NCI-H460 (cell line): ENCODE measurements at places on chromosomes 7 and 10. TPM values are rescaled to one million over a fixed set of nuclear protein-coding genes. Genes with fewer than 3 reads are reported as not detected.

Gene ASB10
- total RNA-seq, result not detected in 2 replicates

Gene AGBL3
- 1.2 and 2.6 TPM in 2 replicates for total RNA-seq

Gene CYCS
- 329 and 351 TPM in 2 replicates for total RNA-seq

Gene GSTO2
- total RNA-seq, result 75.4 and 86.5 TPM in 2 replicates

Gene MYL10
- total RNA-seq, result not detected in 2 replicates

Gene VSIR
- 49.4 and 55.4 TPM in 2 replicates for total RNA-seq

Gene MYPN
- total RNA-seq, result 5.4 and 6.2 TPM in 2 replicates

Gene ZC3HAV1L
- total RNA-seq, result 11.4 and 12.4 TPM in 2 replicates

Gene SAMD9
- total RNA-seq, result 4.8 and 5.2 TPM in 2 replicates

Gene DLX5
- not detected in 2 replicates for total RNA-seq

Gene CALML3
- not detected in 2 replicates for total RNA-seq

Gene NOBOX
- not detected in 2 replicates for total RNA-seq

Gene ANKRD2
- 2.0 and 3.1 TPM in 2 replicates for total RNA-seq

Gene CPED1
- 14.8 and 17.0 TPM in 2 replicates for total RNA-seq

Gene SLC26A4
- 0.22 and 0.35 TPM in 2 replicates for total RNA-seq

Gene TMEM229A
- total RNA-seq, result not detected in 2 replicates

Gene CHRM2
- not detected in 2 replicates for total RNA-seq

Gene ASAH2
- 5.7 and 12.8 TPM in 2 replicates for total RNA-seq

Gene LIPF
- not detected in 2 replicates for total RNA-seq

Gene GPR15LG
- total RNA-seq, result not detected in 2 replicates

Gene CDNF
- 0.69 TPM in 1 of 2 replicates, not detected in the other for total RNA-seq

Gene FKBP9
- total RNA-seq, result 130 and 146 TPM in 2 replicates

Gene ZPBP
- not detected in 2 replicates for total RNA-seq

Gene OR2A42
- not detected in 2 replicates for total RNA-seq

Gene TAS2R38
- not detected in 2 replicates for total RNA-seq

Gene CDK1
- total RNA-seq, result 193 and 197 TPM in 2 replicates

Gene CPA4
- 1.6 and 1.8 TPM in 2 replicates for total RNA-seq

Gene CTAGE4
- 0.12 TPM in 2 replicates for total RNA-seq

Gene CCL26
- 0.27 TPM in 1 of 2 replicates, not detected in the other for total RNA-seq

Gene FRMD4A
- total RNA-seq, result 1.9 and 4.2 TPM in 2 replicates

Gene PHKG1
- total RNA-seq, result not detected in 2 replicates

Gene MBL2
- not detected in 2 replicates for total RNA-seq

Gene GJD4
- not detected in 2 replicates for total RNA-seq

Gene HOXA3
- 4.4 and 5.8 TPM in 2 replicates for total RNA-seq

Gene TCERG1L
- 0.12 and 0.27 TPM in 2 replicates for total RNA-seq

Gene HHEX
- 21.6 and 23.5 TPM in 2 replicates for total RNA-seq

Gene NUP205
- 102 and 103 TPM in 2 replicates for total RNA-seq

Gene BTAF1
- 43.2 and 52.8 TPM in 2 replicates for total RNA-seq

Gene PLXDC2
- total RNA-seq, result 0.06 and 0.07 TPM in 2 replicates
